K562 (cell line): ENCODE measurements at places on chromosomes 2 and 18.

DNA sequence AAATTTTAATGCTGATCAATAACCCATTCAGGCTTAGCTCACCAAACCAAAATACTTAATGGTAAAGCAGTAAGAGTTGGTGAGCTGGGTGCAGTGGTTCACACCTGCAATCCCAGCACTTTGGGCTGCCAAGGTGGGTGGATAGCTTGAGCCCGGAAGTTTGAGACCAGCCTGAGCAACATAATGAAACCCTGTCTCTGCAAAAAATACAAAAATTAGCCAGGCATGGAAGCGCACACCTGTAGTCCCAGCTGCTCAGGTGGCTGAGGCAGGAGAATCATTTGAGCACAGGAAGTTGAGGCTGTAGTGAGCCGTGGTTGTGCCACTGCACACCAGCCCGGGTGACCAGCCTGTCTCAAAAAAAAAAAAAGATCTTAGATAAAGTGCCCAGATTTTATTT is 35.7 kb upstream of the MPP4 start:
- DNase-seq = no peak

DNA sequence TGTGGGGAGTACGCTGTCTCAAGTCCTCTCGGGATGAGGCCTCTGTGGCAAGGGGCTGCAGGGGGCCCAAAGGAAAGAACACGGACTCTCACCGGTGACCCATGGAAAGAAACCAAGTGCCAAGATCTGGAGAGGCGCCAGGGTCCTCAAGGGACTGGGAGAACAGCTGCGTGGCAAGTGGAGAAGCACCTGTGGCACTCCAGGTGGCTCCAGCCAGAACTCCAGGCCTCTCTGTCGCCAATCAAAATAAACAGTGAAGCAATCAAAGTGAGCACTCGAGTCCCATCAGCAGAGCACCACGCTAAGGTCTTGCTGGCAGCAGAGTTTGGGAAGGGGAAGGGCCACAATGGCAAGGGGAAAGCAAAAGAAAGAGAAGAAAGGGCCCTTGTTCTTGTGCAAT is 54.7 kb downstream of the BCL2 start:
- DNase-seq = no peak

DNA sequence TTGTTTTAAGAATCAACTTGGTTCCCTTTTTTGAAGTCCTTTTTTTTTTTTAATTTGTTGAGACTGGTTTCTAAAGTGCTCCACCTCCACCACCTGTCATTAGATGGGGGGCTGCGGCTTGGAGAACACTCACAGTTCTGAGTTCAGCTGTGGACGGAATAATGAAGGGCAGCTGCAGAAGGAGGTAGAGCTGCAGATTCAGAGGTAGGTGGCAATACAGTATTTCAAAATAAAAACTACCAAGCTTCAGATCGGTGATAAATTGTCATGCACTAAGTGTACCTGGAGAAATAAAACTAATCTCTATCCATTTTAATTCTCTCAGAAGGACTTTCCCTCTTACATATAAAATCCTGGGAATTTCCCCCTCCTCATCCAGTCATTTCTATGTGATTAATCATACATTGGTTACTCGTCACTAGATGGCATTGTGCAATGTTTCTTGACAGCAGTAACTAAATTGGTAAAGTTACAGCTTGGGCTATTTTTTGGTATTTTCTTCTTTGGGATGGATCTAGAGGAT is 81.1 kb upstream of the SLC39A10 start:
- DNase-seq = no peak

DNA sequence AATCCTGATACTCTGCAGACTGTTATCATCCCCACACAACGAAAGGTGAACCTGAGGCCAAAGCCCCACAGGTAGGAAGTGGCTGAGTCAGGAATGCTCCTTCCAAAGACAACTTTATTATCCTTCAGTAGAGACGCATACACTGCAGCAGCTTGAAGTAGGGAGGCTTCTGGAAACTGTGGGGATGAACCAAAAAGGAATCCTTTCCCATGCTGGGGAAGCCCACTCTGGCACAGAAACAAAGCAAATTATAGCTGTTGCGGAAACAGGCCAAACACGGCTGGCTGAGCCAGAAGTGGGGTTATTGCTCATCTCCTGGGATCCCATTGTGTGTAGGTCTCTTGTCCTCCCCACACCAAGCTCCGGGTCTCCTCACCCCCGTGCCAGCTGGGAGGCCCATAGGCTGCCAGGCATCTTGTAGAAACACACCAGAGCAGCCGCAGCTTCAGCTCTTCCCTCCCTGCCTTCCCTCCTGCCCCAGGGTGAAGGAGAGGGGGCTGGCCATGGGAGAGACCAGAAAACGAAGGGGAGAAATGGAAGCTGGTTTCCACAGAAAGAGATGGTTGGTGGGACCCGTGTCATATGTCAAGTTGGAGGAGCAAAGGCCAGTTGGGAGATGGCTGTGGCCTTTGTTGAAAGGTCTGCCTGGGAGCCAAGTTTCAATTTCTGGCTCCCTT is 176.9 kb upstream of the NABP1 start:
- DNase-seq = no peak

DNA sequence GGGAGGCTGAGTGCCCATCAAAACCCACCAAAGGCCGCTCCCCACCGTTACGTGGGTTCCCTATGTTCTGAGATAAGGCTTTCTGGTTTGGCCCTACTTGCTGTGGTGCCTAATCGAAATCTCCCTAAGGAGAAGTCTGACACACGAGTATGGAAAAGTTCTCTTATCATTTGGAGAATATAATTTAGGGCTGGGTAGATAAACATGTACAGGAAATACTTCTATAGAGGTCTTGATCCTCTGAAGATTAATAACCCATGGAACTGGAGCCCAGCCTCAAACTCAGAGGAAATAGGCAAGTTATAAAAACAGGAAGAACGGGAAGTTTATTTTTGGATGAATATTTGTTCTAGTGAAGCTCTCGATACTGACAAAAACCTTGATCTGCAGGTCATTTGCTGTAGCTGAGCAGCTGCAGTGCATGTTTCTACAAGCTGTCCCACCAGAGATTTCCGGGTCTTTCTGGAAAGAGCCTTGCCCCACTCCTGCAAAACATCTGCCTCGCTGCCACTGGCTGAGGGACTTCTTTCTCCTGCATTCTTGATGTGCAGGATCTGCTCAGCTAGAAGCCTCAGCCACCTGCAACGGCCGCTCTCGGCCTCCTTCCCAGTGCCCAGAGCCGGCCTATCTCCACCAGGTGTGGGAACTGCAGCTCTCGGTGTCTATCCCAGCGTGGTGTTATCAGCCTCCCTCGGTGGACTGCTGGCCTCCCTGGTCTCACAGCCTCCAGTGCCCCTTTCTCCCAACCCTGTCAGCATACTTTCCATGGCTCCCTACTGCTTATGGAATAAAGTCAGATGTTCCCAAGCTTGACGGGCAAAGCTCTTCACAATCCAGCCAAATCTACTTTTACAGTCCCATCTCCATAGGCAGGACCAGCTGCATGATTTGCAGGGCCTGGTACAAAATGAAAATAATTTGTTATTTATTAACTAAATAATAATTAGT is 48.6 kb downstream of the SPRED2 start:
- peak; percentile 42 for DNase-seq

- no peak for DNase-seq
Observed at GRCh38 chr2:65057054-65057375, 799 bp downstream of the CEP68 start.

- no peak for DNase-seq
Observed at GRCh38 chr2:211228559-211228958, 672.2 kb downstream of the CPS1 start.
